ENCODE measurements at places on chromosomes 1 and 21. TPM values are rescaled to one million over a fixed set of nuclear protein-coding genes. Genes with fewer than 3 reads are reported as not detected.

The RGS1 gene
- total RNA-seq = 67.3 TPM

The PRMT6 gene
- total RNA-seq = 12.5 TPM

DNA sequence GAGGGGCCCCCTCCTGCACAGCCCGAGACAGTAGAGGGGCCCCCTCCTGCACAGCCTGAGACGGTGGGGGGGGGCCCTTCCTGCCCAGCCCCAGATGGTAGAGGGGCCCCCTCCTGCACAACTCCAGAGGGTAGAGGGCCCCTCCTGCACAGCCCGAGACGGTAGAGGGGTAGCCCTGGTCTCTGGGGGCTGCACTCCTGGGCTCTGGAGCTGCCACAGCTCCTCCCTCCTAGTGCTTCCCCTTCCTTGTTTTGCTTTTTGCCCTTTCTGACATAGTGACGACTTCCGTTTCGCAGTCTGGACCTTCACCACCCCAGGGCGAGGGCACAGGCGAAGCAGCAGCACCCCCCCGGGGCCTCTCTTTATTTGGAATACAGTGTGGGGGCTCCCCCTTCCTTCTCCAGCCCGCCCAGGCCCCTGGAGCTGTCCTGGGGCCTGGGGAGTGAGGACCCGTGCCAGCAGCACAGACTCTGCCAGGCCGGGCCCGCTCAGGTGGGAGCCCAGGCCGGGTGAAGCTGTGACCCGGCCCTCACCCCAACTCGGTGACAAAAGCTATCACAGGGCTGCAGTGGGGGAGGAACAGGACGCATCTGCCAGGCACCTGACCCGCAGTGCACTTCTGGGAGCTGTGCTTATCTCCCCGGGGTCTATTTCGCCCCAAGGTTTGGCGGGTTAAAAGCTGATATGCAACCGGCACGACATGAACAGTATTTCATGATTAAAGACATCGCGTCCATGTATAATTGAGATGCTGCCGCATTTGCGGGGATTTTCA lies 1.1 kb upstream of the PRXL2B start:
- DNase-seq = peak; percentile 76
- H3K27ac ChIP-seq = peak overlapping the region; percentile 93
- no peaks in the 10 kb centered on the region for H3K27me3 ChIP-seq
- peaks cover 39% of the 10 kb centered on the region for H3K4me1 ChIP-seq
- H3K4me3 ChIP-seq = peak overlapping the region; percentile 88

The TBCE gene
- total RNA-seq = 22.3 TPM

DNA sequence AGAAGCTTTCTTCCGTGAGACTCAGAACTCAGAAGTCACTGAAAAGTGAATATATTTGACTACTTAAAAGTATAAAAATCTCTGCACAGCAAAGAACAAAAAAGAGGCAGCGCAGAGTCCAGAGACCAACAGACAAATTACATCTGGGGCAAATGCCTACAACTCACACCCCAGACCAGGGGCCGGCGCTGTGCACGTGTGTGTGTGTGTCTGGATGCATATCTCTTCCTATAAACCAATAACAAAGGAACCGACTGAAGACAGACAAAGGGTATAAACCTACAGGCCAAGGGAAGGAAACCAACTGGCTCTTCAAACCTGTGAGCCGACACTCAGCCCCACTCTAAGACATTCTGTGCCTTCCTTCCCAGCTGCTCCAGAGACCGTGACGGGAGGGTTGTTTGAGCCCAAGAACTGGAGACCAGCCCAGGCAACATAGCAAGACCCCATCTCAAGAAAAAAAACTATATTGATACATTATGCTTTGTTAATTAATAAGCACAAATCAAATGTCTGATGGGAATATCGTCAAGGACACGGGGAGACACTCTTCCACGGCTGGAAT lies 18.8 kb downstream of the WNT9A start:
- H3K27me3 ChIP-seq = no peaks in the 10 kb centered on the region
- H3K27ac ChIP-seq = no peak overlapping the region

The CACNA1S gene
- total RNA-seq = not detected

DNA sequence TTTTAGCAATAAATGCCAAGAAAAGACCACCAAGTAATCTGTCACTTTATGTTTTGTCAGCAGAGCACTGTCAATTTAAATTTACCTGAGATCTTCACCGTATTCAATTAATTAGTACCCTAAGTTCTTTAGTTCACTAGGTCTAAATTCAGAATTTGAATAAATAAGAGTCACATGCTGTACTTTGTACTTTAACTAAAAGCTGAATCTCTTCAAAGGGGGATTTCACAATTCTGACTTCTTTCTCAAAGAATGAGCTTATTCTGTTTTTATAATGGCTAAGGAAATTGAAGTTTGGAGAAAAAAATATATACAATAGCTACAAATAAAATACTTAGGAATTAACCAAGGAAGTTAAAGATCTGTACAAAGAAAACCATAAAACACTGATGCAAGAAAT lies 2.1 kb upstream of the GNG5 start:
- peak overlapping the region; percentile 16 for H3K4me3 ChIP-seq
- H3K36me3 ChIP-seq = peaks cover 47% of the 10 kb centered on the region
- no peak for DNase-seq

- H3K4me3 ChIP-seq = no peak overlapping the region
- H3K27me3 ChIP-seq = no peaks in the 10 kb centered on the region
- no peak for DNase-seq
- no peaks in the 10 kb centered on the region for H3K36me3 ChIP-seq
- no peaks in the 10 kb centered on the region for H3K4me1 ChIP-seq
These were observed 222.7 kb downstream of the HMCN1 start for GRCh38 chr1:185956881-185957280.

The SPRTN gene
- total RNA-seq = 14.8 TPM

- no peak overlapping the region for H3K27ac ChIP-seq
- no peak overlapping the region for H3K4me3 ChIP-seq
- no peaks in the 10 kb centered on the region for H3K4me1 ChIP-seq
- H3K27me3 ChIP-seq = no peaks in the 10 kb centered on the region
- no peaks in the 10 kb centered on the region for H3K36me3 ChIP-seq
These were observed 10.2 kb downstream of the EEIG2 start for GRCh38 chr1:108570128-108570527.

The GSTM5 gene
- not detected for total RNA-seq

The CSF1 gene
- total RNA-seq = 94.2 TPM

DNA sequence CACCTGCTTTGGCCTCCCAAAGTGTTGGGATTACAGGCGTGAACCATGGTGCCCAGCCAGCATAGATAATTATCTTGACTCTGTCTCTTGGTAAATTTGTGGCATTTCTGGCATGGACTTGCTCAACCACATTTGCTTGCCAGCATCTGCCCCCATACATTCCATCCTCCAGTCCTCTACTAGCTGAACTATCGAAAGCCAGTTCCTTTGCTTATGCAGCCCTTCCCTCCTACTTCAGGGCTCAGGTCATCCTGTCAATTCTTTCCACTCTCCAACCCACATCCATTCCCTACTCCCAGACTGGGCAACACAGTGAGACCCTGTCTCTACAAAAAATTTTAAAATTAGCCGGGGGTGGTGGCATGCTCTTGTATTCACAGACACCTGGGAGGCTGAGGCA lies 13.0 kb upstream of the UQCRHL start:
- H3K4me1 ChIP-seq = peaks cover 28% of the 10 kb centered on the region
- H3K27ac ChIP-seq = no peak overlapping the region

GRCh38 chr1:99501871-99502270 lies 144.0 kb upstream of the PALMD start:
- H3K36me3 ChIP-seq = no peaks in the 10 kb centered on the region
- DNase-seq = no peak
- H3K27me3 ChIP-seq = peaks cover 2% of the 10 kb centered on the region
- no peak overlapping the region for H3K27ac ChIP-seq
- no peak overlapping the region for H3K4me3 ChIP-seq

DNA sequence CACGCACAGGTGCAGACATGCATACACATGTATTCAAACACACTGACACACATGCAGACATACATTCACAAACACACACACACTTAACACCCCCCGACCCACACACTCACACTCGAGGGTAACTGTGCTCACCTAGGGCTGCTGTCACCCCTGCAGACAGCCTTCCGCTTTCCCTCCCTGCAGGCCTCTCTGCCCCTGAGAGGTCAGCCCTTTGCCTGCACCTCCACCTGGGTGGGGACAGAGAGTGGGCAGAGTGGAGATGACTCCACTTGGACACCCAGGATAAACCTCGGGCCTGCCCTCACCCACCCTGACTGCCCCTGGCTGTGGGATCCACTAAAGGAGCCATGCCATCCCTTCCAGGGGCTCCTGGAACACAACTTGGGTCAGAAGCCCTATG lies 264.3 kb downstream of the PTPRU start:
- no peaks in the 10 kb centered on the region for H3K4me1 ChIP-seq
- no peak overlapping the region for H3K4me3 ChIP-seq
- no peak overlapping the region for H3K27ac ChIP-seq
- H3K27me3 ChIP-seq = no peaks in the 10 kb centered on the region

GRCh38 chr1:8389958-8390535 lies 72.1 kb downstream of the SLC45A1 start:
- H3K36me3 ChIP-seq = peaks cover 48% of the 10 kb centered on the region
- peak; percentile 34 for DNase-seq
- H3K27me3 ChIP-seq = no peaks in the 10 kb centered on the region
- H3K4me1 ChIP-seq = peaks cover 56% of the 10 kb centered on the region
- no peak overlapping the region for H3K4me3 ChIP-seq

The MFAP2 gene
- total RNA-seq = 0.25 TPM

The PCAT6 gene
- 2.7 TPM for total RNA-seq

GRCh38 chr1:58966917-58967740 lies 183.3 kb upstream of the JUN start:
- no peak overlapping the region for H3K4me3 ChIP-seq
- DNase-seq = no peak
- H3K27me3 ChIP-seq = no peaks in the 10 kb centered on the region
- H3K27ac ChIP-seq = no peak overlapping the region
- H3K4me1 ChIP-seq = peaks cover 35% of the 10 kb centered on the region

The DCST1 gene
- not detected for total RNA-seq

The FYB2 gene
- total RNA-seq = not detected
